ENCODE measurements at places on chromosomes 1 and 21.

DNA sequence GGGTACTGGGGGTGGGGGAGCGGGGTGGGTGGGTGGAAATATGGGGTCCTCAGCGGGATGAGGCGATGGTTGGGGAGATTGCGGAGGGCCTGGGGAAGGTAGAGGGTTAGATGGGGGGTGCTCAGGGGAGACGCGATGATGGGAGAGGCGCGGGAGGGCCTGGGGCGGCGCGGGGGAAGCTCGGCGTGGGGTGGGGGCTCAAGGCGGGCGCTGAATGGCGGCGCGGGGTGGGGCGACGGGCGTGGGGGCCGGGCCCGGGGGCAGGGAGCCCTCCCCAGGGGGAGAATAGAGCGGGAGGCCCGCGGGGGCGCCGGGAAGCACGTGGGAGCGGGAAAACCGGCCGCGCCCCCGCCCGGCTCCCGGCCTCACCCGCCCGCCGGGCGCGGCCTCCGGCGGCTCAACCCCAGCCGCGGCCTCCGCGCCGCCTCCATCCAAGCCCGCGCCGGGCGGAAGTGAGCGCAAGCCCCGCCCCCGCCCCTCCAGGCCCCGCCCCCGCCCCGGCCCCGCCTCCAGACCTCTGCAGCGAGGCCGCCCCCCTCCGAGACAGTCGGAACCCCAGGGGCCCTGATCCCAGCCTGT lies at the start of gene FAAP20:
Gene FAAP20, minus strand, starts transcription at position 454 of the 579 bp plus-strand sequence. Its CDS starts 23 bp downstream, at position 431.
- no peak for DNase-seq

DNA sequence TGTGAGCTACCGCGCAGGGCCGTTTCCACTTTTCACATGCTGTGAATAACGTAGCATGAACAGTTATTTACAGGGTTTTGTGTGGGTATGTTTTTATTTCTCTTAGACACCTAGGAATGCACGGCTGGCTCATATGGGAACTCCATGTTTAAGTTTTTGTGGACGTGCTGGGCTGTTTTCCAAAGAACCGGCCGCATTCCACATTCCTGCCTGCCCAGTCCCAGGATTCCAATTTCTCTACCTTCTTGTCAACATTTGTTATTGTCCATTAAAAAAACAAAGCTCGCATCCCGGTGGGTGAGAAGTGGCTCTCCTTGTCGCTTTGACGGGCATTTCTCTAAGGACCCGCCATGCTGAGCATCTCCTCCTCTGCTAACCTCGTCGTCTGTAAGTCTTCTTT lies 47.1 kb upstream of the LRRC3 start:
- no peak for DNase-seq

DNA sequence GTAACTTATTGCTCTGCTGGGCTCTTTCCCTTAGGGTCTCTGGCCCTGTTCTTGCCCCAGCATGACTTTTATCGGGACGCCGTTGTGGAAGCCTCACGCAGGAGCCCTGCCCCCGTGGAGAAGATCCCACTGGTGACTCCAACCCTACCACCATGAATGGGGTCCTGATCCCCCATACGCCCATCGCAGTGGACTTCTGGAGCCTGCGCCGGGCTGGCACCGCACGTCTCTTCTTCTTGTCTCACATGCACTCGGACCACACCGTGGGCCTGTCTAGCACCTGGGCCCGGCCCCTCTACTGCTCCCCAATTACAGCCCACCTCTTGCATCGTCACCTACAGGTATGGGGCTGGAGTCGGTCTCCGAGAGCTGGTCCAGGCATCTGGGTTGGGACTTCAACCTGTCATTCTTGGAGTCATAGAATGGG lies 322 bp downstream of the DCLRE1B start:
- no peak for DNase-seq

DNA sequence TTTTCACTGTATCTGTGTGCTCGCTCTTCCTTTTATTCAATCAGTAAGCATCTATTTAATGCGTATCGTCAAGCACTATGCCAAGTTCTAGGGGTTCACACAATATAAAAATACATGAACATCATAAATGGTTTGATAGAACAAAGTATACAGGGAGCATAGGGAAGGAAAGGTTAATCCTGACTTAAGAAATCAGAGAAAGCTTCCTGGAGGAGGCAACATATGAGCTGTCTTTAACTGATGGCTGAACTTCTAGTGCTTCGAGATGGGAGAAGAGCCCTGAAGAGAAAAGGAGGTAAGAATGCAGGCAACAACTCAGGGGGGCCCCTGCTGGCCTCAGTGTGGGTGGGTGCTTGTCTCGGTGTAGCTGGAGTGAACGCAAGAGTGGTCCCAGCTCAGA lies 63.6 kb upstream of the GALNT2 start:
- no peak for DNase-seq

- no peak for DNase-seq
Measured at GRCh38 chr1:93331412-93331811, 14.3 kb upstream of the DR1 start.

DNA sequence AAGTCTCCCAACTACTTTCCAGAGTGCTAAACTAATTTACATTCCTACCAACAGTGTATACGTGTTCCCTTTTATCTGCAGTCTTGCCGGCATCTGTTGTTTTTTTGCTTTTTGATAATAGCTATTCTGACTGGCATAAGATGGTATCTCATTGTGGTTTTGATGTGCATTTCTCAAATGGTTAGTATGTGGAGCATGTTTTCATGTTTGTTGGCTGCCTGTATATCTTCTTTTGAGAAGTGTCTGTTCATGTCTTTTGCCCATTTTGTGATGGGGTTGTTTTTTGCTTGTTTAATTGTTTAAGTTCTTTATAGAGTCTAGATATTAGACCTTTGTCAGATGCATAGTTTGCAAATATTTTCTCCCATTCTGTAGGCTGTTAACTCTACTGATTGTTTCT lies 46.6 kb downstream of the MAST2 start:
- DNase-seq: no peak

- DNase-seq: no peak
Measured at GRCh38 chr1:244041466-244042120, 9.5 kb upstream of the ZBTB18 start.

- DNase-seq: no peak
Measured at GRCh38 chr21:20515446-20515845, 482.8 kb upstream of the NCAM2 start.

- no peak for DNase-seq
Measured at GRCh38 chr1:95034506-95034905, 38.2 kb downstream of the ALG14 start.

GRCh38 chr1:46003315-46003714 lies 129.1 kb downstream of the PIK3R3 start:
- DNase-seq: no peak

GRCh38 chr1:175413367-175413766 lies 220.8 kb upstream of the KIAA0040 start:
- no peak for DNase-seq
